ENCODE measurements at places on chromosomes 1 and 21.

DNA sequence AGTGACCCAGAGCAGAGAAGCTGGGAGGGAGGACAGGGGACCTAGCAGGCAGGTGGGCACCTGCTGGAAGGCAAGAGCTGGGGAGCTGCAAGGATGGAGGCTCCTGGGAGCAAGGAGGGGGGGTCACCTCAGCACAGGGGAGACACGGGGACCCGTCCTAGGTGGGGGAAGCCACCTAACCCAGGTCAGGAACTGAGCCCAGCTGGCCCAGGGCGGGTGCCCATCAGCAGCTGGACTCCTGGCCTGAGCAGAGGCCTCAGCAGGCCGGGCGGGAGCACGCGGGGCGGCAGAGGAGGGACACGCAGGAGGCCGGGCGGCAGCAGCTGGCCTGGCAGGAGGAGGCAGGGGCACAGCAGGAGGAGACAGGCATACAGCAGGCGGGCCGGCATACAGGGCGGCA lies 949 bp downstream of the KRTAP10-1 start:
- no peak for DNase-seq

DNA sequence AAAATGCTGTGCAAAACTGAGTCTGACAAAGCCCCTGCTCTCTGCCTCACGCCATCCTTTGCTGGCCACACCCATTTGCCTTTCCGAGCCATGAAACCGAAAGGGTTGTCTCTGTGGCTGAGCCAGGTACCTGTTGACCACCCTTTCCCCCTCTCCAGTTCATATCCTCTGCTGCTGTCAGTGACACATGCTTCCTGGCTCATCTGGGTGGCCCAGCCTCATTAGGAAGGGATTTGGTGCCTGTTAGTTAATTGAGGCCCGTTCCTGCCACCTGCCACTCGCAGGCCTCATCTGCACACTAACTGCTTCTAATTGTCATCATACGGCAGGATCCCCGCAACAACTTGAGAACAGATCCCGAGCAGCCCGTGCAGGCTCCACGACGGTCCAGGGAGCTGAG lies 79.2 kb downstream of the OLIG1 start:
- no peak for DNase-seq

GRCh38 chr1:88700425-88701013 lies 16.4 kb downstream of the PKN2 start:
- no peak for DNase-seq

GRCh38 chr1:181485287-181486097 lies 2.2 kb downstream of the CACNA1E start:
- DNase-seq: peak; percentile 42

GRCh38 chr1:182608236-182608635 lies 4.0 kb upstream of the RGS16 start:
- no peak for DNase-seq

DNA sequence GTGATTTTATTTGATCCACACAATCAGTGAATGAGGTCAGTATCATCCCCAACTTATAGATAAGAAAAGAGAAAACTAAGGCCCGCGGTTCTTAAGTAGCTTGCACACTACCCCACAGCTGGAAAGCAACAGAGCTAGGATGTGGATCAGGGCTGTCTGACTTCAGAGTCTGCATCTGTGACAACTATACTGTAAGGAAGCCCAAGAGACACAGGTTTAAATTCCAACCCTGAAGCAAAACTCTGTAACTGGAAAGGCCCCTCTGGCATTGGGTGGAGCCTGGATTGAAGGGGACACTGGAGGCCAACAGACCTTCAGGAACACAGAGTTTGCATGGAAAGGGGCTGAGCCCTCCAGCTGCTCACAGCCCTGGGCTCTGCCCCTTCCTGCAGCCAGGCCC lies 40.2 kb downstream of the LGR6 start:
- no peak for DNase-seq

GRCh38 chr1:219159946-219160645 lies 13.6 kb upstream of the LYPLAL1 start:
- no peak for DNase-seq

GRCh38 chr21:42941696-42942085 lies 16.3 kb upstream of the ERVH48-1 start:
- DNase-seq: no peak

GRCh38 chr1:95048317-95048716 lies 24.4 kb downstream of the ALG14 start:
- no peak for DNase-seq

- no peak for DNase-seq
Measured at GRCh38 chr1:164563721-164564360, 4.9 kb downstream of the PBX1 start.

- no peak for DNase-seq
Measured at GRCh38 chr1:64030411-64030810, 173.0 kb upstream of the UBE2U start.

Measured in GM19239 (cell line).